ENCODE measurements at places on chromosomes 1 and 21.

DNA sequence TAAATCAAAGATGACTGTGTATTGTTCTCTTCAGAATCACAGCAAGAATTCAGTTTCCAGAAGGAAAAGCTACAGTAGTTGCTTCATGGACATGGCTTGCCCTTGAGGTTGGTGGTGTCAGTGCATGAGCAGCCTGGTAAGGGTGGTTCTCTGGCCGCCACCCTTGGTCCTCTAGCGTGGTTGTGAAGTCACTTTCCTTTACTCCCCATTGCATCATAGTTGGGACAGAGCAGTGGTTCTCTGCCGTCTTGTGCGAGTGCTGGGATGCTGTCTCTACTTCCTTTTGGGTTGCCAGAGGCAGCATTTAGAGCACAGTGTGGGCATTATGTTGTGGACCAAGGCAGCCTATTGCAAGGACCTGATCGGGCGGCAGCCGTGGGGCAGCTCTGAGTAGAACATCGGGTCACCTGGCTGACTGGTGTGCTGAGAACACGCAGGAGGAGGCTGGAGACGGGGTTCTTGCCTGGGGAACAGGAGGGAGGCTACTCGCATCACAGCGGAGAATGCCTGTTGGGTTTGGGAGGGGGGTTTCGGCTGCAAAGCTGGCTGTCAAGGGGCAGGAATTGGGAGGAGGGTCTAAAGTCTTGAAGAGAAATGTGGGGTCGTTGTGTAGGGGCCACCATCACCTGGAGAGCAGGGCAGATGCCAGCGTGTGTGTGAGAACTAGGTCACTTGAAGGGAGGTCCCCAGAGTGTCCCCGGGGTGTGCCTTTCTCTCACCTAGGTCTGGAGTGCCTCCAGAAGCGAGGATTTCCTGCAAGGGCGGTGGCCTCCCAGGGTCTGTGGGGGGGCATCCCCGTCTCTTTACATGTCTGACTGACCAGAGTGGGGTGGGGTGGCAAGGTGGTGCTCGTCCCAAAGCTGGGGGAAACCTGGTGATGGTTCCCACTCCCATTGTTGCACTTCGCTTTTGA, 6.3 kb downstream of the ARF1 start:
- no peak for DNase-seq

DNA sequence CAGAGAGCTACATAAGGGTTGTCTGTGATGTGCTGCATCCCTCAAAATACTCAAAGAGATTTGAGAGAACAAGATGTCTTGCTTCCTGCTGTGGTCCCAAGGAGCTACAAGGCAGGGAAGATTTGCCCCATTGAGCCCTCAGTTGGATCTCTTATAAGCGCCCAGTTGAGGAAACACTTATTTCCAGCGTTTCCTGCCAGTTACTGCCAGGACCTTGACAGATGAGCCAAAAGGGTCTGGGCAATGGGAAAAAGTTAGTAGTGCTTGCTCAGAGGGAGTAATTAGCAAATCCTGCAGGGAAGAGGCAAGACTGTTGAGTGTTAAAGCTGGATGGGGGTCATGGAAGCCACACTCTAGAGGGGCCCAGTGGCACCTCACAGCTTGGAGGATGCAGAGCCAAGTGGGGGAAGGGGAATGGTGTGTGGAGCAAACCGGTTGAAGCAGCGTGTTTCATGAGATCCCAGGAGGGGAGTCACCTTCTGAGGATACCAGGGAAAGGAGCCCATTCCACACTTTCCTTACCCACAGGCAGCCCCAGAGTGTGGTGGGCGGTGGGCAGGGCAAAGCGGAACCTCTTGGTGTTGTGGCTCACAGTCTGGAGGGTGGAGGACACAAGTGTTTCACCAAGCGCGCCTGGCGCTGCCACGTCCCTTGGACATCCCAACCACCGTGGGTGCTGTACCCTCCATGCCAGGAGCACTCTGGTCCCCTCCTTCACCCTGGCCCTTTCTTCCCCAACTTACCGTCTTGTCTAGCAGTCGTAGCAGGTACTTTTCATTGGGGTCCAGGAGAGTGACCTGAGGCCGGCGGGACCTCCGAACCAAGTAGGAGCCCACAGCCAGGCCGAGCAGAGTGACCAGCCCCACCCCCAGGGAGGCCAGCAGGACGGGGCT, 805 bp downstream of the CYB5R1 start:
- DNase-seq, result no peak

DNA sequence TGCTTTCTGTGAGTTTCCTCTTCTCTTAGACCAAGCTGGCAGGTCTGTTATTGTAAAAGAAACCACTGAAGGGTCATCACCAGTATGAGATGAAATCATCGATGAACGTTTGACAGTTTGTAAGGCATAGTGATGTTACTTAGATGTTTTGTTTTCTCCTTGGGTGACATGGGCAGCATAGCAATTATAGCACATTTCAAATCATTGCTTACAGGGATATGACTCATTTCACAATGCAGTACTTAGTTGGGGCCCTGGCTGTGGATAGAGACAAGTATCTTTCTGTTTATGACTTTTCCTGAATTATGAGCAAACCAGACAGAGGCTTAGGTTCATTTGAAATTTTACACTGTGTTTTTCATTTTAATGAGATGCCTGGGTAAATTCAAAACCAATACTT, 313.0 kb downstream of the RWDD3 start:
- DNase-seq, result no peak

DNA sequence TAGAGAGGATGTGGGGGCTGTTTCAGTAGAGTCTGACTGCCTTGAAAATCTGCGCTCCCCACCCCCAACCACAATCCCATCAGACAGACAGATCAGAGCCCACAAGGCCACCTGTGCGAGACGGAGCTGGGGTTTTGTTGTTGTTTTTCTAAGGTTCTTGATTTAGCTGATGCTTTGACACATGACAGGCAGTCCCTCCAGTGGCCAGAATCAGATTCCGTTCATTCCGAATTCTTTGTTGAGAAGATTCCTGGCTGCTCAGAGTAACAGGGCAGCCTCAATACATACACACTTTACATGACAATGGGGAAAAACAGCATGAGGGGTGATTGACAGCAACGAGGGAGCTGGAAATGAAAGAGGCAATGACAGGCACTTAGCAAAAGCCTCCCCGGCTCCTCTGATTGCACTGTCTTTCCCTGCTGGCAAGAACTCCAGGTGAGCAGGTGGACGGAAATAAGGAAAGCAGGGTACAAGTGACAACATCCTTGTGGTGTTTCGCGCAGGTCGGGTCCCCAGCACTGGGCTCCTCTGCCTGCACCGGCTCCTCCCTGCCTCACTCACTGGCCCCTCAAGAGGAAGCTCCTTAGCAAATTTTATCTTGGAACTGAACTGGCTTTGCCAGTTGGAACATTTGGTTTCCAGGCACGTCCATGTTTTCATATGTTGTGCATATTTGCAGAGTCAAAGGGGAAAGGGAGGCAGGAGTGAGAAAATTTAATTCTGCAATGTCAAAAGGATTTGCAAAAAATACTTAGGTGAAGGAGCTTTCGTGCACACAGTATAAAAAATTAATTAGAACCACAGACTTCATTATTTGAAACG, 148.7 kb downstream of the PGBD5 start:
- no peak for DNase-seq

- no peak for DNase-seq
Measured at GRCh38 chr1:143735764-143736461, 235.9 kb downstream of the FAM72C start.

GRCh38 chr1:204307334-204307883, 52.3 kb downstream of the PLEKHA6 start:
- DNase-seq, result peak; percentile 65
